ENCODE measurements at places on chromosomes 16 and 17.

GRCh38 chr16:3646348-3646920 is 8.1 kb upstream of the DNASE1 start:
- DNase-seq: no peak

GRCh38 chr17:56909742-56910508 is 3.9 kb downstream of the TRIM25 start:
- DNase-seq: no peak

GRCh38 chr17:82831041-82831817 is 8.6 kb downstream of the ZNF750 start:
- no peak for DNase-seq

DNA sequence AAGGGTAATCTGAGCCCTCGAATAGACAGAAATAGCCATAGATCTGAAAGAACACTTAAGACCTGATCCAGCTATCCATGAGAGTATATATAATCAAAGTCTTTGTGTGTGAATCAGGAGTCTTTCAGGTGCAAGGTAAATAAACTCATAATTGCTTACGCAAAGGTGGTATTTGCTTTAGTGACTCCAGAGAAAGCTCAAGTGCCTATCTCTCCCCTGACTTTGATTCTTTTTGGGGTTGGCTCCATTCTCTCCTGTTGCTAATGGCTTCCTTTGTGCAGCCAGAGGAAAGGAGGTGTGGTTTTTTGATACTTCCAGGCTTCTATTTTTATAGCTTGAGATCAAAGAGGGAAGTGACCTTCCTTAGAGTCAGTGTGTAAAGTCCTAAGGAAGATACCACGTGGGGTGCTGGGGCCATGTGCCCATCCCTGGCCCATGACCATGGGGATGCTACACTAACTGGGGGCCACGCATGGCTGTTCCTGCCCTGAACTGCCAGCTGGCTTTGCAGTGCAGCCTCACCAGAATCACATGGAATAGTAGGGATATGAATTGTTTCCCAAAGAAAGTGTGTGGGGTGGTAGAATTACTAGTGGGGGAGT is 45.8 kb downstream of the TENT4B start:
- DNase-seq: no peak

DNA sequence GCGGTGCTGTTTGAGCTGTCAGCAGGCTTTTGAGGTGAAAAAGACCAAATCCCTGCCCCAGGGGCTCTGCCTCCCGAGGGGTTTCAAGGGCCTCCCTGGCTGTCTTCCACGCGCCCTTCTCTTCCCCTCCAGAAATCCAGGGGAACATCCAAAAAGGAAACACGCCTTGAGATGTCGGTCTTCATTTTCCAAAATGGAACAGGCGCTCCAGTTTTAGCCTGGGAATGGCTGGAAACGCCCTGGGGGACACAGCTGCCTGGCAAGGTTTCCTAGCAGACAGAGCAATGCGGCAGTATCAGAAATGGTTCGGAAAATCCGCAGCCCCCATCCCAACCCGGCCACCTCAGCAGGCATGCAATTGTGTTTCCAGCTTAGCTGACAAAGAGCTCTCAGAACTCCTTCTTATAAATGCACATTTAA is 16.6 kb upstream of the LITAF start:
- no peak for DNase-seq

DNA sequence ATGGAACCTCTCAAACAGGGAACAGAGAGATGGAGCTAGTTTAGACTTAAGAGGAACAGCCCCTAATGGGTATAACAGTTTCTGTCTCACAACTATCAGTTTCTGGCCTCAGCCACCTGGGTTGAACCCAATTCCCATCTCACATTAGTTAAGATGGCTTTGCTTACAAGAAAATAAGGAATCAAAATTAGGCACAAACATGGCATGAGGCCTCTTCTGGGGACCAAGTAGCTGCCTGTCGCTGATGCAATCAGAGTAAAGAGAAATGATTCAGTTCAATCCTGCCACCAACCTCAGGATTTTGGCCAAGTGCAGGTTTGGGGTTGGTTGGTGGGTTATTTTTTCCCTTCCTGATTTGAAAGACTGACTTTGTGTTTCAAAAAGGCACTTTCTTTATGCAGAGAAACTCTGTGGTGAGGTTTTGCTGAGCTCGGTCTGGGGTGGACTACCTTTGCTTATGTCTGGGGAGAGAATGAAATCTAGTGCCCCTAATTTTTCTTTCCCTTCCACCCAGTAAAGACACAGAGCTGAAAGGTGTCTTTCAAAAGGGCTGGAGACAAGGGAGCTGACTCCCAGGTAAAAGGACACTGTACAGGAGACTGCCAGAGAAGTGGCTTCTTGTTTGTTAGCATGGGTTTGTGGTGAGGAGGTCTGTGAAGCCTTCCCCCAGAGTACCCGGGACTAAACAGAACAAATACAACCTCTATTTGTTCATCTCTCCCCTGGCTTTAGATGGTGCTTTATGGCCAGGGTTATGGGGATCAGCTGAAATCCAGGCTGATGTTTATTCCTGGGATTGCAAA is 44.8 kb upstream of the NFAT5 start:
- DNase-seq: no peak

- DNase-seq: no peak
Measured at GRCh38 chr17:79652999-79653643, 42.3 kb upstream of the RBFOX3 start.

GRCh38 chr16:53588081-53588648 is 85.2 kb upstream of the AKTIP start:
- no peak for DNase-seq

- DNase-seq: no peak
Measured at GRCh38 chr16:9000664-9001063, 37.0 kb upstream of the USP7 start.

GRCh38 chr17:74853048-74853397 is 6.7 kb downstream of the GRIN2C start:
- DNase-seq: no peak

- DNase-seq: no peak
Measured at GRCh38 chr17:1045456-1045855, 48.5 kb downstream of the TIMM22 start.
